HEK293T (cell line): ENCODE measurements at places on chromosomes 6 and 20.

DNA sequence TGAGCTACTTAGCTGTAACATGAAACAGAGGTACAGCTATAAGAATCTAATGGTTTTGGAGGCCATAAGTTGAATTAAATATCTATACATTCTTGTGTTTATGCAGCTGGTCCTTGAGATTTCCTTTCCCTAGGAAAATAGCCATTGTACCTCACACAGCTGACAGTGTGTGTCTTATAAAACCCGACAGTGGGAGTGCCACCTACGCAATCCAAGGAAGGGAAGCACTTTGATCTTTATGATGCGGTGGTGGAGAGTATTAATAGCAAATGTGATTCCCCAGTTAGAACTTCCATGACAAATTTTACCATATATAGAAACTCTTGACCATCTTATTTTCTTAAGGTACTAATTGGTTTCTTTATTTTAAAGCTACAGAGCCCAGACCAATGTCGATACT, 149.5 kb downstream of the TMEM200A start:
- DNase-seq = no peak

DNA sequence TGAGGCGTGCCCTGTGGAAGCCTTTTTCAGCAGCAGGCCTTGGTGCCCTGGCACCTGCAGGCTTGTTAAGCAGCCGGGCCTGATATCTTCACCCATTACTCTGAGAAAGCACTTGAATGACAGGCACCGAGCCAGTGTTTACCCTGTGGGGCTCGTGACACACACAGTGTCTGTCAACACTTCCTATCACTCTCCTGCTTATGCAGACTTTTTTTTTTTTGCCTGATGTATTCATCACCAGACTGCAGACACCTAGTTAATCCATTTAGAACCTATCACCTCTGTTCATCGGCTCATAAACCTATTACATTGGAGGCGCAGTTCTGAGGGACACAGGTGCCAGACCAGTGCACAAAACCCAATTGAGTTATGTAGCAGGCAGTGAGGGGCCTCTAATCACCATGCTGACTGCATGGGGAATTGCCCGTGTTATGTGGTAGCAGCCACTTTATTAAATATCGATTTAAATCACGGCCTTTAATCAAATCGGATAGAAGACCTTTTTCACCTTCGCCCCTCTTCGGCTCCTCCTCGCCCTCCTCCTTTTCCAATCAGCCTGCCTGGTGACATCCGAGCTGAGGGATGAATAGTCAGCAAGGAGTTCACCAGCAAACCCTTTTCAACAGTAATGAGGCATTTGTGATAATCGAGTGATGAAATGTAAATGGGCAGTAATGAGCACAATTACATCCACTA, 962.9 kb upstream of the SLC35B3 start:
- DNase-seq = no peak

DNA sequence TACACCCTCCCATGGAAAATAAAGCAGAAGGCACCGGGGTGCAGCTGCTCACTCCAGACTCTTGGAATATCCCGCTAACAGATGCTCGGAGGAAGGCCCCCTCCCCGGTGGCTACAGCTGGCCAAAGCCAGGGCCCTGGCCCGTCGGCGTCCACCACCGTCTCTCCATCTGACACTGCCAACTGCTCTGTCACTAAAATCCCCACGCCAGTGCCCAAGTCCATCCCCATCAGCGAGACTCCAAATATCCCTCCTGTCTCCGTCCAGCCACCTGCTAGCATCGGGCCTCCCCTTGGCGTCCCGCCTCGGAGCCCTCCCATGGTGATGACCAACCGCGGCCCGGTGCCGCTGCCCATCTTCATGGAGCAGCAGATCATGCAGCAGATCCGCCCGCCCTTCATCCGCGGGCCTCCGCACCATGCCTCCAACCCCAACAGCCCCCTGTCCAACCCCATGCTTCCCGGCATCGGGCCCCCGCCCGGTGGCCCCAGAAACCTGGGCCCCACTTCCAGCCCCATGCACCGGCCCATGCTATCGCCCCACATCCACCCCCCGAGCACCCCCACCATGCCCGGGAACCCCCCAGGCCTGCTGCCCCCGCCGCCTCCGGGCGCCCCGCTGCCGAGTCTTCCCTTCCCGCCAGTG, 143.9 kb downstream of the SOBP start:
- no peak for DNase-seq

GRCh38 chr6:54194067-54194466, 82.8 kb downstream of the MLIP start:
- no peak for DNase-seq

GRCh38 chr20:58699623-58700107, 7.1 kb downstream of the NPEPL1 start:
- no peak for DNase-seq
